AG09309 (cell line): ENCODE measurements at places on chromosomes 12 and 14.
A peak's percentile ranks its signal among the peaks of the same experiment; 100 is the strongest.

- no peak for DNase-seq
Measured at GRCh38 chr14:74582910-74583581, 29.0 kb downstream of the LTBP2 start.

DNA sequence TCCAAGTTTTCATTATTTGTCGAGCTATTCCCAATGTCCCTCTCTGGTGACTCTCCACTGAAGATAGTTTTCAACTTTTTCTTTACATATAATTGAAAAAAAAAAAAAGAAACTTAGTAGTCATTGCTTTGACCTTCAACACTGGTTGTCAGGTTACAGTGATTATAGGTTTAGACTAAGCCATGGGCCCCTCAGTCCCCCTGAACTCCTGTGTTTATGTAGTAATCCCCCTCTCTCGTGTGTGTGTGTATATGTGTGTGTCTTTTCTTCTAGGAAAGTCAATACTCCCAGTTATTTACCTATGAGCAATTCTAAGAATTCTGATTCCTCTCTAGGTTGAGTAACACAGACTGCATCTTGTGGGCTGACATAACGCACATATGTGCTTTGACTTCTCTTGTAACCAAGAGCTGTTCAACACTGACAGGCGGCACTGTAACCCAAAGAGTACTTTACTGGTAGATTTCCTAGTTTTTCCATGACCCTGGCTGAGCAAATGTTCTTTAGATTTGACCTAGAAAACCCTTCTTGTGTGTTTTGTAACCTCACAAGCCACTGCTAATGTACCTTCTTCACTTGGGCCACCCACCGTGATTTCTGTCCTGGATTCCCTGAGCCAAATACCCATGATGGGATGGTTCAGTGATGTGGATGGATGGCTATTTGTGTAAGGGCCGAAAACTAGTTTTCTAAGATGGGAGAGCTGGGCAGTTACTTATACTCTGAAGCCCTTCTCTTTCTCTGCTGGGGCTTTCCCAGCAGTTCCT, 15.0 kb upstream of the MANSC4 start:
- no peak for DNase-seq

GRCh38 chr12:98803468-98804209, 158.5 kb downstream of the APAF1 start:
- DNase-seq, result peak; percentile 18

DNA sequence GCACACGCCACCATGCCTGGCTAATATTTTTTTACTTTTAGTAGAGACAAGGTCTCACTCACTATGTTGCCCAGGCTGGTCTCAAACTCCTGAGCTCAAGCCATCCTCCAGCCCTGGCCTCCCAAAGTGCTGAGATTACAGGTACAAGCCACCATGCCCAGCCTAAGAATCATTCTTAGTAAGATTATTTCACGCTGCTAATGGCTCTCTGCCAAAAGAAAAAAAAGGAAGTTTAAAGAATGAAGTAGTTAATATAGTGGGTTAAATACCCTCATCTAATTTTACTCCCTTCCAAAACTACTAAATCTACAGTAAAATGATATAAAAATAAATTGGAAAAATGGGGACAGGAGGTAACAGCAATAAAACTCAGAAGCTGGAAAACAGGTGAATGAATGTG, 2.6 kb downstream of the ETFRF1 start:
- DNase-seq, result no peak

GRCh38 chr14:30710876-30711275, 88.8 kb downstream of the SCFD1 start:
- peak; percentile 35 for DNase-seq

DNA sequence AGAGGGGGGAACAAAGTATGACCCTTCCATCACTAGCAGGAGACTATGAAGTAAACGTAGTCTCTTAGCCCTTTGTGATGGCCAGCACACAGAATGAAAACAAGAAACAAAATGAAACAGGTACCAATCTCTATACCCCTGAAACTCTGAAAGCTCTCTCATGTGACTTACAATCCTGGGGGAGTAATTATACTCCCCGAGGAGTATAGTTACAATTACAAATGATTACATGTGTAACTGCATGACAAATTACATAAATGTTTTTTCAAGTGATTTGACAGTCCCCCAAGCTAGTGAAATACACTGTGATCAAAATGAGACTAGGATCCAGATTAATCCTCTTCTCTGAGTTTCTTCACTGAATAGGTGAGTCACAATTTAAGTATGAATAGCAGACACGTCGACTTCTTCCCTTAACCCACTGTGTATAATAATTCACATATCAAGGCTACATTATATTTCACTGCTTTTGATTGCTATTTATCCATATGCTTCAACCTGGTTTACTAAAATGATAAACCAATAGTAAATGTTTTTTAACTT, 74.0 kb downstream of the SPTSSA start:
- no peak for DNase-seq

GRCh38 chr14:68736471-68736871, 56.4 kb downstream of the ZFP36L1 start:
- DNase-seq, result no peak

- no peak for DNase-seq
Measured at GRCh38 chr12:24902511-24903328, 46.2 kb downstream of the BCAT1 start.

DNA sequence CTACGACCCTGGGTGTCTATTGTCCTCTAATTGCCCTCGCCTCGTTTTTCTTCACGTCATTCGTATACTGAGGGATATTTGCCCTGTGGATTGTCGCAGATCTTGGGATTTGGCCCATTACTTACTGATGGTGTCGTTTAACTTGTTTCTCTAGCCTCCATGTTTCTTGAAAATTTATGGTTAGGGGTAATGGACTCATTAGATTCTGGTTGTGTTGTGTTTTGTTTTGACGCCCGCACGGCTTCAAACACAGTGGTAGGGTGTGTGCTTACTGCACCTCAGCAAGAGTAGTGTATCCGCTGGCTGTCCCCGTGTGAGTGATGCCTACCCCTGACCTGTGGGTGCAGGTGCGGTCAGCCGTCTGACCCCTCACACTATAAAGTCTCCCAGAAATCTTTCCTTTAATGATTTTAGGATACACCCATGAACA, 874 bp upstream of the RNU6-8 start:
- DNase-seq, result no peak

- peak; percentile 67 for DNase-seq
Measured at GRCh38 chr14:89303456-89304435, 113.3 kb downstream of the FOXN3 start.

GRCh38 chr14:102316743-102317563, 2.6 kb upstream of the ZNF839 start:
- peak; percentile 72 for DNase-seq

GRCh38 chr14:72688990-72689671, 204.8 kb downstream of the DPF3 start:
- DNase-seq, result no peak

DNA sequence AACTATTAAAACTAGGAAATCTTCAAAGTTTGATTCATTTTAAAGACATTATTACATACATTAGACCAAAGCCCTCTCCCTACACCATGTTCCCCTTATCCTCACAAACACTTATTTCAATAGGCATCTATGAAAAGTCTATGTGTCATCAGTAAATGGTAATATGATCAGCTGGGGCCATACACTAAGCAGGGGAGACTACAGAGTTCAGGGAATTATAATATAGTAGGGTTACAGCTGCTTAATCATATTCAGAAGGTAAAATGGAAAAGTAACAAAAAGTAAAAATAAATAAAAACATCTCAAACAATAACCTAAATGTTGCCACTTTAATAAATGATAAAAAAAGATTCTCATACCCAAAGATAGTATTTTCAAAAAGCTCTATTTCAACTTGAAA, 29.1 kb downstream of the PAWR start:
- DNase-seq, result no peak

GRCh38 chr14:94650806-94651805, 38.9 kb downstream of the SERPINA3 start:
- DNase-seq, result no peak

DNA sequence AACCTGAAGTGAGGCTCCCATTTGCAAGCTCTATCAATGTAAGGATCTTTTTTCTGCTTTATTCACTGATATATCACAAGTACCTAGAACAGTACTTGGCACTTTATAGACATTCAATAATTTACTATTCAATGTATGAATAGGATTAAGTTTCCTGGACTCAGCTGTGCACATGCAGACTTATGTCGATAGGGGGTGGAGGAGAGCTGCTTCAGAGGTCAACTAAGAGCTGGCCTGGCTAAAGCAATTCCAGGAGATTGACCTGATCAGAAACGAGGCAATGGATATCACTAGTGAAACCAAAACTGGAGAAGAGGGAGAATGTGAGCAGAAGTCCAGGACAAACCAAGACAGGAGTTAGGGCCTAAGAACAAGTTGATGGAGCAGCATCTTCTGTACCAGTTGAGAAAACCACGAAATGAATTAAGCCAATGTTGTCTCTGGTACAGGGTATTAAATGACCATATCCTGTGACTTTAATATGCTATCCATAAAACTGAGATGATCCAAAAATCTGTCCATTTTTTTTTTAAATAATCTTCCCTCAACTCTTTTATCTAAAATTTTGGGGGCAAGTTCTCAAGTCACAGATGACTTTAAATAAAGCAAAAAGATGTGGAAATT, 169.2 kb downstream of the PIK3C2G start:
- DNase-seq, result peak; percentile 16

DNA sequence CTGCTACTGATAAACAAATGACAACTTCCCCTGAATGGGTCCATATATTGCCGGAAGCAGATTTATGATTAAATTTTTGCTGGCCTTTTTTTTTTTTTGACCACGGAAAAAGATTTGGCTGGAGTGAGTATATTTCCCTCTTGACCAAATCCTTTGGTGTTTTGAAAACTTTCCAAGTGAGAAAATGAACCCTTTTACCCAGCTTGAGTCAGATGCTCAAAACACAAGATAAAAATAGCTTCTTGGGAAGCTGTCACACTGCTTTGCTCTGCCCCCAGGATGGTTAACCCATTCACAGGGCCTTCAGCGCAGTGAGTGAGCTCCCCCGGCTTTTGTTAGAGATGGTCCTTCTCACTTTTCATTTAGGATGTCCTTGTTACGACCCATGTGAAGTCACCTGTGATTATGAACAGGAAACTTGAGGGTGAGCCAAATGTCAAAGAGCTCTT, 224.3 kb downstream of the PELI2 start:
- DNase-seq, result peak; percentile 55

- no peak for DNase-seq
Measured at GRCh38 chr12:54364413-54364812, at the start of gene GPR84. GPR84 (minus strand) TSS chr12:54364486; CDS start chr12:54363851, 635 bp downstream.

DNA sequence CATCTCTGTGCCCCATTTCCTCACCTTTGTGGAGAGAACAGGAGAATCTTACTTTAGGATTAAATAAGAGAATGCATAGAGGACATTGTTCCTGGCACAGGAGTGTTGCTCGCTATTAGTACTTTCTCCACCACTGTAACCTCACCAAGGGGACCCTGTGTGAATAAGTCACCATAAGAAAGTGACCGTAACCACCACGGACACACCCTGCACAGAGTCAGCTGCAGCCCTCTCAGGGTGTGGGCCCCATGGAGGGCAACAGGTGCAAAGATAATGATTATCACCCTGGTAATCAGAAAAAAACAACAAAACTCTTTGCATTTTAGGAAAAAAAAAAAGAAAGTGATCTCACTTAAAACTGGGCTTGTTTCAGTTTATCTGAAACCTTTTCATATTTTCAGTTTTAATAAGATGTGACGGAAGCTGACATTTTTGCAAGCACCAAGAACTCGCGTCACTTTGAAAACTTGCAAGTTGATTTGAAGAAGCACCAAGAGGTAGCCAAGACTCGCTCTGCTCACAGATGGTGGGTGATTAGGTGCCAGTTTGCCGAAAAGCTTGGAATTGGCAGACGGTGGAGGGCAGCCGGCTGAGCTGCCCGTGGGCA, 87.0 kb upstream of the VRK1 start:
- DNase-seq, result no peak

GRCh38 chr12:128483526-128484255, 216.7 kb downstream of the TMEM132C start:
- no peak for DNase-seq

- peak; percentile 29 for DNase-seq
Measured at GRCh38 chr14:91897106-91897701, 29.9 kb upstream of the TC2N start.

GRCh38 chr12:40820794-40821484, 128.7 kb downstream of the CNTN1 start:
- no peak for DNase-seq

GRCh38 chr12:13816394-13816793, 165.0 kb downstream of the GRIN2B start:
- DNase-seq, result no peak

GRCh38 chr14:67393689-67394088, 18.3 kb downstream of the PLEK2 start:
- no peak for DNase-seq

GRCh38 chr14:88463318-88463717, 77.9 kb downstream of the SPATA7 start:
- no peak for DNase-seq

GRCh38 chr14:61003571-61003970, 22.5 kb downstream of the SLC38A6 start:
- peak; percentile 34 for DNase-seq

- DNase-seq, result no peak
Measured at GRCh38 chr12:49959685-49960473, 1.8 kb upstream of the AQP5 start.

DNA sequence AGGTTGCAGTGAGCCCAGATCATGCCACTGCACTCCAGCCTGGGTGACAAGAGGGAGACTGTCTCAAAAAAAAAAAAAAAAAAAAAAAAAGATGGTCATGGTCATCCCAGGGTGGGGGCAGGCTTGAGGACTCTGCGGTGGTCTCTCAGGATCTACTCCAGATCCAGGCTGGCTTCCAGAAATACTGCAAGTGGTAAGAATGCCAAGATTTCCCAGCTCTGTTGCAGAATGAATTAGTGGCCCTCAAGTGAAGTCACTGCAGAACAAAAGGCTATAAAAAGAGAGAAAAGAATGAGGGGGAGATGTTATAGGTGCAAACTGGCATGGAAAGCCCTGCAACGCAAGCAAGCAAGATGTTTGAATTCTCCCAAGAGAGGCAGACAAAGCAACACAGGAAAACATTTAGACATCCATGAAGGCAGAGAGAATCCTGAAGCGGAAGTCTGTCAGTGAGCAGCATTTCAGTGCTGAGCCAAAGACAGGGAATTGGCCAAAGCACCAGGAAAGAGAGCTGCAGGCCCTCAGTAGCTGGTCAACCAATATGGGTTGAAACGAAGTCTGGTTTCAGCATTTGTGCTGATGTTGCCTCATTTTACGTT, 31.9 kb upstream of the ETFBKMT start:
- DNase-seq, result no peak

GRCh38 chr14:66032800-66033199, 453.4 kb upstream of the CCDC196 start:
- no peak for DNase-seq

GRCh38 chr14:28596391-28596790, 170.2 kb upstream of the FOXG1 start:
- DNase-seq, result no peak

GRCh38 chr12:3158851-3159465, 81.8 kb downstream of the TSPAN9 start:
- peak; percentile 20 for DNase-seq

DNA sequence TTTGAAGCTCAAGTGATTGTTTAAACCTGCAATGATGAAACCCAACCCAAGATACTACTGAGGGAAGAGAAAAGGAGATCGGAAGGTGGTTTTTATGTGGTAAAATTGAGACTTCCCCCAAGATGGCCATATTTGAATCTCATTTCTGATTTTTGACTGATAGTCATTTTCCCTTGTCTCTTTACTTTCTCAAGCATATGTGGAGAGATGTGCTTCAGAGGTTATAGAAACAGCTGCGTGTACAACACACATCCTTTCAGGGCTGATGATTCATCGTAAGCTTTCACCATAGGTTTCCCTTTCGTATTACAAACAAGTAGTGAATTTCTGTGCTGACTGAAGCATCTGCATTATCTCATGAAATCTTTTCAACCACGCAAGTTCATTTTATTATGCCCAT, 276.2 kb downstream of the EMP1 start:
- DNase-seq, result no peak

- no peak for DNase-seq
Measured at GRCh38 chr12:3215410-3215975, 138.3 kb downstream of the TSPAN9 start.
